ENCODE measurements at places on chromosomes 13 and 19.

GRCh38 chr13:110262508-110263291, 44.3 kb downstream of the COL4A1 start:
- DNase-seq = peak; percentile 77

DNA sequence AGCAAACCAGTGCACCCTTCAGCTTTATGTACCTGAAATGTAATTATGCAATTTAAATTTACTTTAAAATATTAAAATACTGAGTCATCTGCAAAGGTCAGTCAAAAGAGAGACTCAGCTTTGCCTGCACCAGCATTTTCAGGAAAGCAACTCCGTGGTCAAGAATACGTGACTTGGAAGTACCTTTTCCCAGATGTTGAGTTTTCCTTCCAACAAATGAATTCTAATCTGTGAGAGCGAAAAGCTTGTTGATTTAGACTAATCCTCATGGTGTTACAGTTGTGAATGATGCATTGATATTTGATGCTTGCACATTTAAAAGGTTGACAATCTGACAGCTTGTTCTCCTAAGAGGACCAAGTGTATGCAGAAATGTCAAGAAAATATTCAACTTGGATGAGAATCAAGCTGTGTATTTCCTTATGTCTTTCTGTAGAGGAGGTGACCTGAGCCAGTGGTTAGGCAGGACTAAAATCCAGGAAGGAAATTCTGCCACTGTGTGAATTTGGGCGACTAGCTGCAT, 270.4 kb downstream of the ABCC4 start:
- no peak for DNase-seq

- peak; percentile 74 for DNase-seq
Observed at GRCh38 chr19:44847144-44848035, 1.3 kb downstream of the NECTIN2 start.

DNA sequence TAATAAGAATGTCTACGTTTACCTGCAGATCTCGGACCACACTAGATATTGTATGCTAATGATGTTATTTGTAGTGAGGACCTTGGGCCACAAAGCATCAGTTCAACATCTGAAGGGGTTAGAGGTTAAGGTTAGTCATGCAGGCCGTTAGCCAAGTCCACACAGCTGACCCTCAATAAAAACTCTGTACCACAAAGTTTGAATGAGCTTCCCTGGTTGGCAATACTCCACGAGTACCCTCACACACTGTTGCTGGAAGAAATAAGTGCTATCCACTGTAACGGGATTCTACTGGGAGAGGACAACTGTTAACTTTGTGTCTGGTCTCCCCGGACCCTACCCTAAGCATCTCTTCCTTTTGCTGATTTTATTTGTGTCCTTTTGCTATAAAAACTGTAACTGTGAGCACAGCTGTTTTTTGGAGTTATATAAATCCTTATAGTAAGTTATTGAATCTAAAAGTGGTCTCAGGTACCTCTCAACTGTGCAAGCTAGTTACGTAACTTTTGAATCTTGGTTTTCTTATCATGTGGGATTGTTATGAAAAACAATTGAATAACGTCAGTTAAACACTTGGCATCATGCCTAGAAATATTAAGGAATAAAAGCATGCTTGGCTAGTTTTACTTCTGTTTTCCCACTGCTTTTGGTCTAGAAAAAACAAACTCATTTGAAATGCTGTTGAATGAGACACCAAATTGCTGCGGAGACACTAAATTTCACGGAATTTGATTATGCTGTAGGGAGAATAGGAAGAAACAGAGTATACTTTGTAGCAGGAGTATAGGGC, 181.5 kb downstream of the DNAJC3 start:
- peak; percentile 90 for DNase-seq

DNA sequence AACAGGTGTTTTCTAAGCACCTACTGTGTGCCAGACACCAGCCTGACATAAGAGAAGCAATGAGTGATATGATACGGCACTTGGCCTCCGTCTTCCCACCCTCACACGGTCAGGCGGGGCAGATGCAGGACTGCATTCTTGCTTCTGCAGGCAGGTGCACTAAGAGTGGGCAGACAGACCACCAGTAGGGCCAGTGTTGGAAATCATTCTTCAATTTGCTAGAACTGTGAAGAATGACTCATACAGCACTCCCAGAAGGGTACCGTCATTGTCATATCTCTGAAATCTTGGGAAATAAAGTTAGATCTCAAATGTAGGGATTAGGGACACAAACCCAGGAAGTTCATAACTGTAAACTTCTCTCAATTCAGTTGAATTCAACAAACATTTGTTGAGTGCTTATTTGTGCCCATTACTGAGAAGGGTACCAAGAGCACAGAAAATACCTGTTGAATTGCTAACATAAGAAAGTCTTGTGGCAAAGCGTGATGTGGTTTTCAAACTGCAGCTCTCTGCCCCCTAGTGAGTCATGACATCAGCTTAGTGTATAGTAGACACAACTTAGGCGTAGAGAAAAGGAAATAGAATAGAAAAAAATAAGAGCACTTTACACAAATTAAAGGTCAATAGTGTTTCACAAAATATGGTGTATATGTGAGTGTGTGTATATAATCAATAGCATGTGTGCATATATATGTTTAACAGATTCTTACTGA, 76.1 kb downstream of the TEX26 start:
- no peak for DNase-seq

GRCh38 chr13:75417012-75417384, 65.0 kb downstream of the TBC1D4 start:
- DNase-seq = no peak

DNA sequence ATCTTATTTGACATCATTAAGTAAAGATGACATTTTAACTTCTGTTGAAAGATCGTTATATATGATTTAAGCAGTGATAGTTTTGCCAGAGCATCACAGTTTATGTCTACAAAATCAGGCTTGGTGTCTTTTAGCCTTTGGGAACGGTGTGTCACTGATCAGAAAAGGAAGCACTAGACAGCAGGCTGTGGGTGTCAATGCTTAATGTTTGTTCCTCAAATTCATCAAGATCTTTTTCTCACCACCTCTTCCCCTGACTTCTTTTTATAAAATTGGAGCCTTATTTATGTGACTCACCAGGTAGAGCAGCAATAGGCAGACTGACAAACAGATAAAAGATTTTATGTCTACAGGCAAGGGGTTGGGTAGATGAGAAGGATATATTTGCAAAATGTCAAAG, 1558.5 kb downstream of the EFNB2 start:
- no peak for DNase-seq

All from endothelial cell of umbilical vein (primary cell).